Activated gamma-delta T cell treated with Interleukin-2 at 50 U/mL for 16 hours (primary cell): ENCODE measurements at places on chromosomes 3 and 15.

DNA sequence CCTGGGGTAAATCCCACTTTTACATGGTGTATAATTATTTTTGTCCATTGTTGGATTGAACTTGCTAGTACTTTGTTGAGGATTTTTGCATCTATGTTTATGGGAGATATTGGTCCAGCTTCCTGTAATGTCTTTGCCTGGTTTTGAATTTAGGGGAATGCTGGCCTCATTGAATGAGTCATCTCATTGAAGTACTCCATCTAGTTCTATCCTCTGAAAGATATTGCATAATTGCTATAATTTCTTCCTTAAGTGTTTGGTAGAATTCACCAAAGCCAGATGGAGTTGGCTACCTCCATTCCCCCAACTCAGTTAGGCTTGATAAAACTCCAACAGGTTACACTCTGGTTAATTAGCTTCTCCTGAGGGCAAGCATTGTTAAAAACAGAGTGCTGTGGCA, 237.4 kb upstream of the TGFBR2 start:
- no peak for DNase-seq

- peak; percentile 5 for DNase-seq
Measured at GRCh38 chr15:23565395-23566070, at the start of gene MKRN3. Gene MKRN3 (plus strand): TSS chr15:23565674. CDS start chr15:23565783, 109 bp downstream.

DNA sequence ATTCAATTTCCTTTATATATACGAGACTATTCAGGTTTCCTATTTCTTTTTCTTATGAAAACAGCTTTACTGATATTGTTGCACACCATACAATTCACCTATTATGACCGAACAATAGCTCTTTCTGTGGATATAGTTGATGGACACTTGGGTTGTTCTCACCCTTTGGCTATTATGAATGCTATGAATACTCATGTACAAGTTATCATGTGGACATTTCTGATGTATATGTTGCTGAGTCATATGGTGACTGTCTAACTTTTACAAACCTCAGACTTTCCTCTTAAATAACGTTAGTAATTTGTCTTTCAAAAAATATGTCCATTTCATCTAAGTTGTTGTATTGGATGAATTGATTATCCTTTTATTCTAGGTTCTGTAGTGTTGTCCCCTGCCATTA, 15.7 kb upstream of the USF3 start:
- no peak for DNase-seq

GRCh38 chr3:169454823-169455222, 208.7 kb downstream of the MECOM start:
- DNase-seq: no peak

- DNase-seq: no peak
Measured at GRCh38 chr3:119239206-119239820, 1.4 kb downstream of the B4GALT4 start.

- no peak for DNase-seq
Measured at GRCh38 chr3:45635475-45636256, 41.1 kb downstream of the LIMD1 start.

DNA sequence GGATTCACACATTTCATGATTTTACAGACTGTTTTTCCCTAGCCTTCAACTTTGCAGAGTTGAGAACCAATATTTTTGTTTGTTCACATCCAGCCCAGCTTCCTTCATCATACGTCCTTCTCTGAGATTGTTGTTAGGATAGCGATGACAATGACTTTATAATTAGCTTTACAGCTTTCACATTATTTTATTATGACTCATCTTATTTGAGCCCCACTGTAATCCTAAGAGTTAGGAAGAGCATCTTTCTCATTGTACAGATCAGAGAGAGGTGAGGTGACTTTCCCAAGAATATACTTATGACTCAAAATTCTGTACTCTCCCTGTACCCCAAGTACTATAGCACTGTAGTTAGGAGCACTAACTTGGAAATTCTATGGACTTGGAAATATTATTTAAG, 156.1 kb downstream of the ALDH1A2 start:
- no peak for DNase-seq

GRCh38 chr3:53795176-53795575, 51.0 kb downstream of the CHDH start:
- DNase-seq: no peak

- no peak for DNase-seq
Measured at GRCh38 chr3:12300137-12300536, 11.3 kb downstream of the PPARG start.

- DNase-seq: peak; percentile 21
Measured at GRCh38 chr15:73873889-73874511, 636 bp downstream of the TBC1D21 start.

GRCh38 chr3:153158961-153159735, 2.9 kb upstream of the RAP2B start:
- no peak for DNase-seq

GRCh38 chr3:142999881-143000280, 1.5 kb upstream of the U2SURP start:
- no peak for DNase-seq
